ENCODE measurements at places on chromosomes 11 and 22.

- DNase-seq, result no peak
Observed at GRCh38 chr11:41955635-41956400, 496.4 kb upstream of the LRRC4C start.

- DNase-seq, result no peak
Observed at GRCh38 chr11:30377347-30377746, 54.4 kb downstream of the ARL14EP start.

DNA sequence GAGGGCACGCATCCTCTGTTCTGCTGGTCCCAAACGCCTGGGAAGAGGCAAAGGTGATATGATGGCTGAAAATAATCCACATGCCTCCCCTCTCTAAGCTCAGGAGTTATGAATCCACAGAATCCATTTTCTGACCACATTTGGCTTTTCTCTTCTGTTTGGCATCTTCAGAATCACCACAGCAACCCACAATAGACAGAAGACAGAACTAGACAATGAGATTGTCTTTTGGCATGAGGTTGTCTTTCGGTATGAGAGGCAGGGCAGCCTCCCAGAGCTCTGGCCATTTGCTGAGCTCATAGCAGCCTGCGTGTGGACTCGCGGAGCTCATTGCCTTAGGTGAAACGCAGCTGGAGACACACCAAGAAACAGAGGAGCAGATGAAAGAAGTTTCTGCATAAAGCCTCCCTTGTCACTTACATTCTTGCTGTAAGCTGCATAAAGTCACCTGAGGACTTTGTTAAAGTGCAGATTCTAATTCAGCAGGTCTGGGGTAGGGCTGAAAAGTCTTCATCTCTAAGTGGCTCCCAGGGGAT, 868.0 kb downstream of the NTM start:
- DNase-seq, result no peak

DNA sequence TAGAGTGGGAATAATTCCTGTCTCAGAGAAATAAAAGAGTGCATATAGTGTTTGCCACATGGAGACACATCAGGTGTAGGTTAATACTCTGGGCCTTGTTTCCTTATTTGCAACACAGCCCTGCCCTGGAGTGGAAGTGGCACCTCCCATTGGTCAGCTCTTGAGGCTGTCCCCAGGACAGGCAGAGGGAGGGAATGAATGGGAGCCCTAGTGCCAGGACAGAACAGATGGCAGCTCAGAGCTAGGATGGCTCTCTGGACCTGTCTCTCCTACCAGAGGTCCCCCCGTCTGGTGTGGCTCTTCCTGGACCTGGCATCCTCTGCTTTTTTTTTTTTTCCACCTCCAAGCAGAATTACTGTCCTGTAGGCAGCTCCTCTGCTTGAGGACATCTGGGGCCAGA, 35.6 kb downstream of the LIMK2 start:
- DNase-seq, result no peak

DNA sequence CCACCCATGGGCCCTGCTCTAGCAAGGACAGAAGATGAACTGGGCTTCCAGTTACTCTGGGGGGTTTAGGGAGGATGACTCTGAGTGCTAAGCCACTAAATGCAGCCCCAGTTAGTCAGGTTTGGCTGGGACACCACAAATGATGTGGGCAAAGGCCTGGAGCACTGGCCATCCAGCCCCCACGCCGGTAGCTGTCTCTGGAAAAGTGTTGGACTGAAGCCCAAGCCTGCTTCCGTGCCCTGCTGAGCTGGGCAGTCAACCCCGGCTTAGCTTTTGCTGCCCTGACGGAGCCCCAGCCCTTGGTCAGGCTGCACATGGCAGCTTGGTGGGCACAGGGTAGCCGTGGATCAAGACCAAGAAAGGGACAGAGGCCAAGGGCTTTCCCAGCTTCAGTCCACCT, 5.7 kb upstream of the GSTP1 start:
- DNase-seq, result no peak

DNA sequence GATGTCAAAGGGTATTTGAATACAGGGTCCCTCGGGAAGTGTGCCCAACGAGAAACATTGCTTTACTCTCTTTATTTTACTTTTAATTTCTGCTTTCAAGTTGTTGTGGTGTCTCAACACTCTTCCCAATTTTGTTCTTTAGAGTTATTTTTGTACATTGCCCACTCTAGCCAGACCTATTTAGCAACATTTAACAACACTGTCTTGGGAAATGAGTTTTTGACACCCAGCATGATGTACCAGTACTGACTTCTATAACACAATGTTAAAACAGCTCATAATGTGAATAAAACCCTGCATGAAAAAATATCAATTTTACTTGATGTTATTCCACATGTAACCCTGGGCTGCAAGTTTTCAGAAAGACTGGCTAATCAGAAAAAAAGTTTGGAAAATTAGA, 350.2 kb upstream of the PITPNB start:
- DNase-seq, result no peak

DNA sequence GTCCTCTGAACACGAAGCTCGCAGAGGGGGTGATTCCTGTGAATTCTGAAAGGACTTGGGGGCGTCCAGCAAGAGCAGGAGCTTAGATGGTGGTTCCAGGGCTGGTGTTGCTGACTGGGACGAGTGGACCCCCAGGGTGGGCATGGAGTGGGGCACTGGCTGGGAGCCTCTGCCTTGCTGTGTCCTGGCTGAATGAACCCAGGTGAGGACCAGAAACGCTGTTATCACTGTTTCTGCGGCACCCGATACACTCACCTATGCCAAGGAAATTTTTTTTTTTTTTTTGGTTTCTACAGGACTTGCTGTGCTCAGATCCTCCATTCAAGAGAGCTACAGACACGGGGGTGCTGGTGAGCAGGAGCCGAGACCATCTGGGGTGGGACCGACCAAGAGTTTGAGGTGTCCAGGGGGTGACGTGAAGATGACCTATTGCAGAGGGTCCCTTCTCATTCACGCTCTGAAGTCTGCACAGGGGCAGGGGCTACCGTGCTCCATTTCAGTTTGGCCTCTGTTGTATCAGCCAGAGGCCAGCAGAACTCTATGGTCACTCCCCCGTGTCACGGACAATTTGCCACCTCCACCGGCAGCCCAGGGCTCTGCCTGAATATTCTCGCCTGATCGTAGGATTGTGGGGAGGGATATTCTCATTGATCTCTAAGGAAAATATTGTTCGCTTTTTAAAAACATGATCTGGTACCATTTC, 3.6 kb downstream of the SMIM38 start:
- DNase-seq, result no peak

GRCh38 chr22:49163258-49163959, 664.3 kb downstream of the BRD1 start:
- DNase-seq, result no peak

DNA sequence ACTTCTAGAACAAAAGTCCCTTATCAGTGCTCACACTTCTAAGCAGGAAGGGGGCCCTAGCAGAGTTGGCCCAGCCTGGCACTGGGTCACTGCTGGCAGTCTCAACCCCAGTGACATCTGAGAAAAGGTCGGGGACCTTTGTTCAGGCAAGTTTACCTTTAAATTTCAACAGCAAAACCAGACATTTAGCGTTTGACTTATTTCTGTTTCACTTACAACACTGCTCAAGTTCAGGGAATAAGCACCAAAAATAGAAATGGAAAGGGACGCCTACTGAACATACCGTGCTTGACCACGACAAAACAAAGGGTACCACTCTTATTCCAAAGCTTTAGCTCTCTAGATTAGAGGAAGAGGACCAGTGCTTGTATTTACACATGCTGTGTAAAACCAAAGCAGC, 26.2 kb downstream of the PITPNB start:
- no peak for DNase-seq

- no peak for DNase-seq
Observed at GRCh38 chr11:111836721-111837120, 34.7 kb downstream of the ALG9 start.

DNA sequence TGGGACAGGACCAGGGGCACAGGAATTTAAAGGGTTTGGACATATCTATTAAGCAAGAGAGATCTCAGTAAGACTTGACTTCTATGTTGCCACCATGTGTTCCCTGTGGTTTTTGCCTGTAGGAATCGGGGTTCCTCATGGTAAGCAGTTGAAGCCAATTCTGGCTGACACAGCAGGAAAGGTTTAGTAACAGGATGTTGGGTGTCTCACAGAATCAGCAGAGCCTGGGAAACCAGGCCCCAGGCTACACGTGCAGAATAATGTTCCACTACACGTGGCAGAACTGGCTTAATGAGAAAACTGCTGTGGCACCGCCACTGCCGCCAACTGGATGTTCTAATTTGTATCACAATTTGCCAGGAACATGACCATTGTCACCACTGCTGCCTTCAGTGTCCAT, 264.6 kb upstream of the PLET1 start:
- DNase-seq, result no peak

DNA sequence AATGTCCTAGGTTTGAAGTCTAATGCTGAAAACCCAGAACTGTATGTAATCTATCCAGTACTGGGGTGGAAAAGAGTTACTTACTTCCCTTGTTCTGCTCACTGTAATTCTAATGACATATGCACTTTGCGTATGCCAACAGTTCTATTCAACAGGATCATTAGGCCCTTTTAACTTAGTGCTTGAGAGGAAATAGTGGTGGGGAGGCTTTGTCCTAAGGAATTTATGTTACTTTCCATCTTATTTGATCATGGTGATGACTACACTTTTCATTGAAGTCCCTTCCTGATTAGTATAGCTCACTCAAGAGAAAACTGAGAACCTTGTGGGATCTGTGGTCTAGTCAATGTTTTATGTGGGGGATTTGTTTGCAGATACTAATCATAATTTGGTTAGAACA, 348.2 kb downstream of the GUCY1A2 start:
- no peak for DNase-seq

- DNase-seq, result no peak
Observed at GRCh38 chr11:114145166-114145775, 85.8 kb downstream of the ZBTB16 start.

GRCh38 chr11:71340086-71340606, 87.8 kb upstream of the SHANK2 start:
- DNase-seq, result no peak

DNA sequence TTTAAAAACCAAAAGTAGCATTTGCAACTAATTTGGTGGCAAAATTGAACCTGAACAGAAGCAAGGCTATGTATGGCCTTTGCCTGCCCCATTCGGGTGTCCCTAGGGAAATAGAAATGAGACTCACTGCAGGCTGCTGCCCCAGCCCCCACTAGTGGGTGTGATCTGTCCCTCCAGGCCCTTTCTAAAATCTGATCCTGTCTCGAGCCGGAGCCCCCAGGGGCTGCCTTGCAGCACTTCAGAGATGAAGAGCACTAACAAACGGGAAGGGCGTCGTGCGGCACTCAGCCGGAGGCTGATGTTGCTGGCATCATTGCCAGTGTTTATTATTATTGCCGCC, 43.2 kb downstream of the CD82 start:
- DNase-seq, result no peak

DNA sequence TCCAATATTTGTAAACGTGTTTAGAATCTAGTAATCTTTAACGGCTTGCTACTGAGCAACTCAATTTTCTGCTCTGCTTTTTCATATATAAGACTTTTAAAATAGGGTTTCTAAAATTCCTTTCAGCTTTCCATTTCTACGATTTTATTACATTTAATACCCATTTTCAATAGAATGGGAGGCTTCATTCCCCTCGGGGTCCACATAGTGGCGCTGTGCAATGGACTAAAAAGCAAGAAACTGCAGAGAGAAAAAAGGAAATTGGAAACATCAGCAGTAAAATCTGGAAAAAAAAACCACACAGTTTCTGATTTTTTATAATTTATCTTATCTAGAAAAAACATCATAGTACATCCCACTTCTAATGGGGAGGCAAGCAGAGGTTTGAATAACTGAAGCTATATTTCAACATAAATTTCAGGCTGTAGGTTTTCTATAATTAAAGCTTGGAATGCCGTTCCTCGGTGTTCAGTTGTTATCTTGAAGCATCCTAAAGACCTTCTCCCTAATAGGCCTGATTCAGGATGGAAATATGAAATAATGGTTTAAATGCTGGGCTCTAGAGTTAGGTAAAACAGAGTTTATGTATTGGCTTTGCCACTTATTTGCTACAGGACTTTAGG, 18.7 kb upstream of the JHY start:
- DNase-seq, result peak; percentile 61

DNA sequence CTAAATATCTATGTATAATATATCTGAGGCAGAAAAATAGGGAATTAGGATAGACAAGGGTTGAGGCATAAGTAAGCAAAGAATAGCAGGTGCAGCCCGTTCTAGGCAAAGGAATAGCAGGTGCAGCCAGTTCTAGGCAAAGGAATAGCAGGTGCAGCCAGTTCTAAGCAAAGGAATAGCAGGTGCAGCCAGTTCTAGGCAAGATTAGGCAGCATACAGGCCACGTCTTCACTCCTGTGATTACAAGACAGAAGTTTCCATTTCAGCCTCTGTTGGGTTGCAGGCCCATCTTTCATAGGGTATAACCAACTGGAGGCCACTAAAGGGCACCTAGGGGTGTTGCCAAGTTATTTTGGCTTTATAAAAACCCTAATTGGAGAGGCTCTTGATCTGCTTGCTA, 28.8 kb upstream of the CHORDC1 start:
- no peak for DNase-seq

DNA sequence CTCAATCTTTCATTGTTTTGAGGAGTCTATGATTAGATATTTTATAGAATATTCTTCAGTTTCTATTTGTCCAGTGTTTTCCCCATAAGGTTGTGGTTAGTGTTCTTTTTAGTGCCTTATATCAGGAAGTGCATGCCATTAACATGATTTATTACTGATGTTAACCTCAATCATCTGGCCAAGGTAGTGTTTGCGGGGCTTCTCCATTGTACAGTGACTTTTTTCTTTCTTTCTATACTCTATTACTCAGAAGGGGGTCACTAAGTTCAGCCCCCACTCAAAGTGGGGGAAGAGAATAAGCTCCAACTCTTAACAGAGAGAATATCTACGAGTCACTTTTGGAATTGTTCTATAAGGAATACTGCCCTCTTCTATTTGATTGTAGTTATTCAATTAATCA, 415.8 kb downstream of the DYNC2H1 start:
- no peak for DNase-seq

DNA sequence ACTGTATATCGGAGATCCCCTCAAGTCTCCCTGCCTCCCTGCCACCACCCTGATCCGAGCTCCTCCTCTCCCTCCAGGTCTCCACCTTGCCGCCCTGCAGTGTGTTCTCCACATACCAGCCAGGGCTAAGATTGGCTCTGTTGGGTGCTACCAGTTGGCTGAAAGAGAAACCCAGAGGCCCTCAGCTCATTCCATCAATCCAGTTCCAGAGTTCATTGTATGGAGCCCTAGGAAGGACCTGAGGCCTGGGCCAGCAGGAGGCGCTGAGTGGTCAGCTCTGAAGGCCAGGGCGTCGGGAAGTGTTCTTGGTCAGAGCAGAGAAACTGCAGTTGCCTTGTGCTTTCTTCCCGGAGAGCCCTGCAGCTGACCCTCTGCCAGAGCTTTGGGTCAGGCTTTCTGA, 2.2 kb upstream of the TOP3B start:
- no peak for DNase-seq

GRCh38 chr11:126335463-126335760, 20.1 kb upstream of the ST3GAL4 start:
- no peak for DNase-seq
